ENCODE measurements at places on chromosomes 13 and 19.

- no peak for DNase-seq
Observed at GRCh38 chr13:25177636-25178035, 5.5 kb upstream of the AMER2 start.

- no peak for DNase-seq
Observed at GRCh38 chr19:45009625-45010255, 8.5 kb downstream of the RELB start.

DNA sequence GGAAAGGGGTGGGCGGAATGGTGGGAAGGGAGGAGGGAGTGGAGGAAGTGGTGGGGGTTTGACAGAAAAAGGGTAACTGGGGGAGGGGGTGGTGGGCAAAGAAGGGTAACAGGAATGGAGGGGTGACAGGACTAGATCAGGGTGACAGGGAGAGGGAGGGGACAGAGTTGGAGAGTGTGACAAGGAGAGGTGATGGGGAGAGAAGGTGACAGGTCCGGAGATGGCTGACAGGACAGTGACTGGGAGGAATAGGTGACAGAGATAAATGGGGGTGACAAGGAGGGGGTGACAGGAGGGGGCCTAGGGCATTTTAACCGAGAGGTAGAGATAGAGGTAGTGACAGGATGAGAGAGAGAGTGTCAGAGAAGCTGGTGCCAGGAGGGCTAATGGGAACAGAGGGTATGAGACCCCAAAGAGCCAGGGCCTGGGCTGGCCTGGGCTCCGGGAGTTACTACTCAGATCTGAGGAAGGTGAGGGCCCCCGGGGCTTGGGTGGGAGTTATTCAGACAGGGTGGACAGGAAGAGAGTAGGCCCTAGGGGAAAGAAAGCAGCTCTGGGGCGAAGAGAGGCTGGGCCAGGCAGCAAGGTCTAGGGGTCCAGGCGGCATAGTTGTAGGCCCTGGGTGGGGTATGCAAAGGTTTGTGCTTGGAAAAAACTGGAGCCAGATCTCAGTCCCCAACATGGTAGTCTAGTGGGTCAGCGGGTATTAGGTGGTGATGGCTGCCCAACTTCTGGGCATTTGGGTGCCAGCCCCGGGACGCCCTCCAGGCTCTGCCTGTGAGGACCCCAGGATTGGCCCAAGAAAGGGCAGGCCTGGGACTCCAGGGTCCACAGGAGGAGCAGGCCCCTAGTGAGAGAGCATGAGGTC lies 660 bp downstream of the CIC start:
- no peak for DNase-seq

DNA sequence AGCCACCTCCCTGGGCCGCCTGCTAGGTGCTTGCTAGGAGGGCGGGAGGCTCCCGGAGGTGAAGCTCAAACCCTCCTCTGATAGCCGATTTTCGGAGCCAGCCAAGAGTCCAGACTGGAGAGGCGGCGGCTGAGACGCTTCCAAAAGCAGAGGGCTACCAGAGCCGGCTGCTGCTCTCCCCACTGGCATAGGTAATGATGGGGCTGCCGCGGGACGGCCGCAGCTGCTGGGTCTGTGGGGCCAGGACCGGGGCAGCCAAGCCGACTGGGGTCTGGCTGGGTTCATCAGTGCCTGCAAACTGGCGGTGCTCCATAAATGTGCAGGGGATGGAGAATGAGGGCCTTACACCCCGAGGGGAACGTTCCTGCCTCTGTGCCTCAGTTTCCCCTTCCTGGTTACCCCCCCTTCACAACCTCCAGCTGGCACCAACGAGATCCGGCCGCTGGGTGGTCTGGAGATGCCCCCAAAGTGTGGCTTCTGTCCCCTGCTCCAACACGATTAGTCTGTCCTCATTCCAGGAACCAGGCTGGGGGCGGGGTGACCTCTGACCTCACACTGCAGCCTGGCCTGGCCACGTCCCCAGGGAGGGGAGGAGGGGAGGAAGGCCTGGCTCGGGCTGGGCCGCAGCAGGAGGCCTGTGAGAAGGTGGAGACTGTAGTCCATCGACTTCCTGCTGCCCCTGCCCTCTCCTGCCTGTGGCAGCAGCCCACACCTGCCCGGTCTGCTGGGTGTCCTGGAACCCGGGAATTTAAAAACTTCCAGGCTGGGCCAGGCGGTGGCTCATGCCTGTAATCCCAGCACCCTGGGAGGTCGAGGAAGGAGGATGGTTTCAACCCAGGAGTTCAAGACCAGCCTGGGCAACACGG lies 3.8 kb upstream of the WDR18 start:
- no peak for DNase-seq

DNA sequence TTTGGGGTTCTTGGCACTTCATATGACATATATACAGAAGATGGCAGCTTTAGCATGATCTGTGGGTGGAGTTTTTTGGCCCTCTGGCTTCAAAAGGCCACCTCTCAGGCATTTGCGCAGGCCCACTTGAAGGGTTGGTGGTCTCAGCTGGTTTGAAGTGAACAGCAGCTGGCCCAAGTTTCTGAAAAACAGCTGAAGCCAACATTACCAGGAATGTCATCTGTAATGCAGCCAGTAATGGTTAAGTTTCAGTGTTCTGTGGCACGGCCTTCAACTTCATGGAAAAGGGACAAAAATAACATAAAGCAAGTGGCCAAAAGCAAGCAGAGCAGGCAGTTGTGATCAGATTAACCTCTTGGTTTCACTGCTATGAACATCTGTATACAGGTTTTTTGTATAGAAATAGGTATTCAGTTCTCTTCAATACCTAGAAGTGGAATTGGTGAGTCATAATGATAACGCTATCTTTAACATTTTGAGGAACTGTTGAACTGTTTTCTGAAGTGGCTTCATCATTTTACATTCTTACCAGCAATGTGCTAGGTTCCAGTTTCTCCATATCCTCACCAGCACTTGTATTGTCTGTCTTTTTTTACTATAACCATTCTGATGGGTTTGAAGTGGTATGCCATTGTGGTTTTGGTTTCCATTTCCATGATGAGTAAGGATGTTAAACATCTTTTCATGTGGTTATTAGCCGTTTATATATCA lies 245.4 kb downstream of the SHISA2 start:
- no peak for DNase-seq

DNA sequence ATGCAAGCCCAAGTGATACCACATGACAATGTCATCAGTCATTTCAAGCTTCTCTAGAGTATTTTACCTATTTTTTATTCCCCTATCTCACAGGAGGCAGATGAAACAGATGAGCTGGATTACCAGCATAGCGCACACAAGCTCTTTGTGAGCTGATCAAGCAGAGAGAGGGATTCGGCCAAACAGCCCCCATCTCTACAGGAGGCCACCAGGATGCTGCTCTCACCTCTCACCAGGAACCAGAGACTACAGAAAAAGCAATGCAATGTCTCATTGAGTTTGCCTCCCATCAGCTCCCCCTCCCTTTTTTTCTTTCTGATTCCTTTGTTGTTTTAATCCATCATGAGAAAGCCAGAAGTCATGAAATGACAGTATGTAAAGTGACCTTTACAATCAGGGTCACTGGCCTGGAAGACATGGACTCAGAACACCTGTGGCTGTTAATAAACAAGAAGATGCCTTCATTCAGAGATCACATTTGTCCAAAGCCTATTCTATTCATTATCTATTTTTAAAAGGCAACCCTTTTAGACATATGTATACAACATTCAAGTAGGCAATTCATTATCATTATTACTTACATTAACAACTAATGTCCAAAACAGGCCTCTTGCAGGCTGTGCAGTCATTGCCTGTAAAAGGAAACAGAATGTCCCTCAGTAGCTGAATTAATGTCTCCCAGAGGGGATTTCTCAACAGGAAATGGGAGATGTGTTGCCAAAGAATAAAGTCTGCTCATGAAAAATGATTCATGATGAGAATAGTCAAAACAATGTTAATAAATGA lies 656.6 kb downstream of the TBC1D4 start:
- DNase-seq: no peak

DNA sequence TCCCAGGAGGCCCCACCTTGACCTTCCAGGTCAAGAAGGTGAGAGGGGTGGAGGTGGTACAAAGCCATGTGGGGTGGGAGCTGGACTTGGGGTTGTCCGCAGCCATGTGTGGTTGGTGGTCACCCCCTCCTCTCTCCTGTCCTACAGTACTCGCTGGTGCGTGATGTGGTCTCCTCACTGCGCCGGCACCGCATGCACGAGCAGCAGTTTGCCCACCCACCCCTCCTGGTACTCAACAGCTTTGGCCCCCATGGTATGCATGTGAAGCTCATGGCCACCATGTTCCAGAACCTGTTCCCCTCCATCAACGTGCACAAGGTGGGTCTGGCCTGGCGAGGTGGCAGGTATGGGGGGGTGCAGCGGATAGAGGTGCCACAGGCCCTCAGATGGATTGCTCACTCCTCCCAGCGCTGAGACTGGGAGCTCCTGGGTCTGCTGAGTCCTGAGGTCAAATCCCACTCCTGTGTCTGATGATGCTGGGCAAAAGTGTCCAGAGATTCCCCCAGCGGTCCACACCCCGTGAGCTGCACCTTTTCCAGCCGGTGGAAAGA lies 1.7 kb downstream of the PPAN start:
- DNase-seq: no peak

DNA sequence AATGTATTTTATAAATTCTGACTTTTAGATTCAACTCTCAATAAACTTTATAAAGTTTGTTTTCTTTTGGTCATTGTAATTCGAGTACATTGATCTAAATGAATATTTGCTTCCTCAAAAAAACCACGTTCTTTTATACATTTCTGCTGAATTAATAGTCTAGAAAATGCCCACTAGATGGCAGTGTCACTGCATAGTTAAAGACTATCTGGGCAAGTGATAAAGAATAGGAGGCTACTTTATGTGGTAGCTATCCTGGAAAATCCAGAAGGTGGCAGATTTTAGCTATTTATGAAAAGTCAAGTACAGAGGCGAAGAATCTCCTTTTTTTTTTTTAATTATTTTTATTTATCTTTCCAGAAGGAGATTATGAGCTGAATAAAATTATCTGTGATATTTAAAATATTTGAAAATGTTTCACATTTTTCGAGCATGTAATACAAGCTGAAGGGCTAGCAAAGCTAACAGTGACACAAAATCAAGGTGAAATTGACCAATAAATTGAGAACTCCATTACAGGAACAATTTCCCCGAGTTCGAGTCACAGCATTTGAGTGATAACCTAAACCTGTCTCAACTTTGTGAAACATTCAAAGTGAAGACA lies 221.8 kb downstream of the OLFM4 start:
- DNase-seq: no peak

DNA sequence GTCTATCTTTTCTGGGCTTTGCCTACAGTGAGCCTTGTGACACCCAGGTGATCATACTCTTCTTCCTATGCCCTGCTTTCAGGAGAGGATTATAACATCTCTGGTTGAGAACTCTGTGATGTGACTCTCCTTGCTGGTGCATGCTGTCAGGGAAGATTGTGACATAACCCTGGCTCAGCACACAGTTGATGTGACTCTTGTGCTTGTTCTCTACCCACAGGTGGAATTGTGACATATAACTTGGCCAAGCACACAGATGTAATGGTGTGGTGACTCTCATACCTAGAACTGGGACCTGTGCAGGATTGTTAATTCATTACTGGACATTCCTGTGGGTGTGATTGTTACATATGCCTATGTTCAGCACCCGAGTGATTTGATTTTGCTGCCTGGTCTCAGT lies 21.7 kb upstream of the ZNF254 start:
- DNase-seq: no peak

DNA sequence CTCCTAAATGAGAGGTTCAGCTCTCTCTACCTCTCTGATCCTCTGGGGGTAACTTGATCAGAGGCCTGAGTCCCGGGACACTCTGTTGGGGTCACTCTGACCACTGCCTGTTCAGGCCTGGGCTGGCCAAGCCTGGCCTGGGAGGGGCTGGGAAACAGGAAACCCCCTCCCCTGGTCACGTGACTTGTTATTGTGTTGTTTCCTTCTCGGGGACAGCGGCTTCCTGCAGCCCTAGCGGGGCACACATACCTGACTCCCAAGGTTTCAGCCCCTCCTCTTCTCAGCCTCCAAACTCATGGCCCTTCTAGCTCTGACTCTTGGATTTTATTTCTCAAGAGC lies at the start of gene USHBP1:
Gene USHBP1, minus strand, starts transcription at position 105 of the 339 bp plus-strand sequence. CDS start 446 bp downstream, outside the sequence.
- no peak for DNase-seq

GRCh38 chr19:43690890-43691289 lies 20.9 kb upstream of the PLAUR start:
- no peak for DNase-seq

DNA sequence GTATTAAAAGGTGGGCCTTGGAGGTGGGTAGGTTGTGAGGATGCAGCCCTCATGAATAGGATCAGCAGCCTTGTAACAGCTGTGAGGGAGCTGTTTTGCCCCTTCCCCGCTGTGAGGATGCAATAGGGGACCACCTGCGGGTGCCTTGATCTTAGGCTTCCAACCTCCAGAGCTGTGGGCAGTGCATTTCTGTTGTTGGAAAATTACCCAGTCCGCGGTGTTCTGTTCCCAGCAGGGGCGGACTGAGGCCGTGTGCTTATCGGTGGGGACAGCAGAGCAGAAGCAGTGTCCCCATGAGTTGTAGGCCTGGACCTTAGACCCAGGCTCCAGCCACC lies 54.8 kb upstream of the TEX29 start:
- no peak for DNase-seq

DNA sequence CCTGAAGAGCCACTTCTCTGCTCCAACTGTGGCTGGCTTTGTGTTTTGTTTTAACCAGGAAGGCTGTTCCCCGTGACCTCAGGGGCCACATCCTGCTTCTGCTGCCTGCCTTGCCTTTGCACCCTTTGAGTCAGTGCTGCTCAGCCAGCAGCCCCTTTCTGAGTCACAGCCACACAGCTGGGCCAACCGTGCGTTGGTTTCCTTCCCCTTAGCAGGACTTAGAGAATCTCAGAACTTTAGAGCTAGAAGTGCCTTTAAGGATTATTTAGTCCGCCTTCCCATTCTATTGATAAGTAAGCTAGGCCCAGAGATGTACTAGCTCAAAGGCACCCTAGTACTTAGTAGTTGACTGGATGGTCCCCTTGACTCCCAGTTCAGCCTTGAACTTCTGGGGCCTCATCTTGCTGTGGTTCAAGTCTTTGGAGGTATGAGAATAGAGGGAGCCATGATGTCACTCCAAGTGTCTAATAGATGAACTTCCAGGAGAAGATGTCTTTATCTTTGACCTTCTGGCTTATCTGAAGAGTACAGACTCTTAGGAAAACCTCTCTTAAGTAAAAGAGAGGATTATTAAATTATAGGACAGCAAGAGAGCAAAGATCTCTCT lies 8.0 kb downstream of the RGCC start:
- peak; percentile 86 for DNase-seq

All from stimulated activated CD8-positive, alpha-beta memory T cell treated with anti-CD3 and anti-CD28 coated beads, Interleukin-15, amount 100 ng/mL, for 48 hours (primary cell).